ENCODE measurements at places on chromosomes 11 and 22.
A peak's percentile ranks its signal among the peaks of the same experiment; 100 is the strongest.

DNA sequence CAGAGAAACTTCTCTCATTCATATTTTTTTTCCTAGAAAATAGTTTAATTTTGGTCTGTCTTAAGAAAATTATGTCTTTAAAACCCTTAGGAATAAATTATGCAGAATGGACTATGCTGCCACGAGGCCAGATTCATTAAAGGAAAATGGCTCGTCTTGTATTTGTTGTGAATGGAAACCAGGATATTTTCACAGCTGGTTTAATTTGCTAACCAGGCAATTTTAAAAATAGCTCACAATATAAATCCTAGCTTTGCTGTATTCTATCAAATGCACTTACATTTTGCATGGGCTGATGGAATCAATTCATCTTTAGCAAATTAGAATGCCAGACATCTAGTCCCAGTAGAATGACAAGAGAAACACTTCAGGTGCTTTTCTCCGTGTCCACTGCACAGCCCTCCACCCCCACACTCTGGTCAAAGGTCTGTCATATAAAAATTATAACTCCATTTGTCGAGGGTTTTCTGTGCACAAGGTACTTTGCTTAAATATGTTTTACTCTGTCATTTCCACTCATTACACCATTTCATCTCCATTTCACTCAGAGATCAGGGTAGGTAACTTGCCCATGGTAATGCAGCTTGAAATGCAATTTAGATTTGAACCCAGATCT, 20.3 kb upstream of the TNRC6B start:
- DNase-seq = no peak

DNA sequence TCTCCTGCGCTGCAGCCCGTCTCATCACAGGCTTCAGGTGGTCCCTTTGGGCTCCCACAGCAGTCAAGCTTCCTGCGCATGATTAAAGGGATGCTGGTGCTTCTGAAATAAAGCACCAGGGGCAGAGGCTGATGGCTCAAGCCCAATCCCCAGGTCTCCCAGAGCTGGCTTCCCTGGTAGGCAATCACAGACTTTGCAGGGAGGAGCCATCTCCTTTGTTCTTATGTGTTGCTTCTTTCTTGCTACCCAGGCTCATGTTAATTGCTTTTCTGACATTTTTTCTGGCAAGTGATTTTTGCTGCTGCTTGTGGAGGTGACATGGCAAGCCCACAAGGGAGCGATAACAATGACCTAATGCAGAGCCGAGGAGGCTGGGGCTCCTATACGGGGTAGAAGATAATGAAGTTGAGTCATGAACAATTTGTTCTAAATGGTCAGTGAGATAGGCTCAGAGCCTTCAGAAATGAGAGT, 25.2 kb upstream of the PLET1 start:
- no peak for DNase-seq

GRCh38 chr11:67463680-67464410, 5.2 kb downstream of the TMEM134 start:
- no peak for DNase-seq

GRCh38 chr22:27952779-27953178, 33.7 kb upstream of the PITPNB start:
- DNase-seq = no peak

- no peak for DNase-seq
Observed at GRCh38 chr11:67293090-67293489, 4.0 kb downstream of the ANKRD13D start.

GRCh38 chr11:89529626-89530380, 38.6 kb upstream of the NOX4 start:
- DNase-seq = no peak

GRCh38 chr11:16776711-16777612, 38.5 kb downstream of the C11orf58 start:
- DNase-seq = no peak

DNA sequence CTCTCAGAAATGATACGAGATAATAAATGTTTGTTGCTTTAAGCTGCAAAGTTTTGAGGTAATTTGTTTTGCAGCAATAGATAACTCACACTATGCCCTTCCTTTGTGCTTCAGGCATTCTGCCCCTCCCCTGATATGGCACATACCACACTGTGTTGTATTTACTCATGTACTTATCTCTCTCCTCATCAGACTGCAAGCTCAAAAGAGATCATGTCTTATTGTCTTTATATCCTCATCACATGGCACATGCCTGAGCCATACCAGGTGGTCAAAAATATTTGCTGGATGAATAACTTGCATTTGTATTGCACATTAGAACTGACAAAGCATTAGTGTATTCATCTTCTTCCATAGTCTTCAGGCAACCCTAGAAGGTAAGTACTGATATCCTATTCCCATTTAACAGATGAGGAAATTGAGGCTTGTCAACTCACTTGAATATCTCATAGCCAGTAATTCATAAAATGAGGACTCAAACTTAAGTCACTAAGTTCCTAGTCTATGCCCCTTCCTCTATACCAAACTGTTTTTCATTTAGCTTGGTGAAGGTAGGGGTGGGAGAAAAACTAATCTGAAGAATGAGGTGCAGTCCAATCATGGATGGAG, 83.9 kb upstream of the EED start:
- no peak for DNase-seq

GRCh38 chr11:33258631-33259205, 1.5 kb downstream of the HIPK3 start:
- DNase-seq = peak; percentile 56

DNA sequence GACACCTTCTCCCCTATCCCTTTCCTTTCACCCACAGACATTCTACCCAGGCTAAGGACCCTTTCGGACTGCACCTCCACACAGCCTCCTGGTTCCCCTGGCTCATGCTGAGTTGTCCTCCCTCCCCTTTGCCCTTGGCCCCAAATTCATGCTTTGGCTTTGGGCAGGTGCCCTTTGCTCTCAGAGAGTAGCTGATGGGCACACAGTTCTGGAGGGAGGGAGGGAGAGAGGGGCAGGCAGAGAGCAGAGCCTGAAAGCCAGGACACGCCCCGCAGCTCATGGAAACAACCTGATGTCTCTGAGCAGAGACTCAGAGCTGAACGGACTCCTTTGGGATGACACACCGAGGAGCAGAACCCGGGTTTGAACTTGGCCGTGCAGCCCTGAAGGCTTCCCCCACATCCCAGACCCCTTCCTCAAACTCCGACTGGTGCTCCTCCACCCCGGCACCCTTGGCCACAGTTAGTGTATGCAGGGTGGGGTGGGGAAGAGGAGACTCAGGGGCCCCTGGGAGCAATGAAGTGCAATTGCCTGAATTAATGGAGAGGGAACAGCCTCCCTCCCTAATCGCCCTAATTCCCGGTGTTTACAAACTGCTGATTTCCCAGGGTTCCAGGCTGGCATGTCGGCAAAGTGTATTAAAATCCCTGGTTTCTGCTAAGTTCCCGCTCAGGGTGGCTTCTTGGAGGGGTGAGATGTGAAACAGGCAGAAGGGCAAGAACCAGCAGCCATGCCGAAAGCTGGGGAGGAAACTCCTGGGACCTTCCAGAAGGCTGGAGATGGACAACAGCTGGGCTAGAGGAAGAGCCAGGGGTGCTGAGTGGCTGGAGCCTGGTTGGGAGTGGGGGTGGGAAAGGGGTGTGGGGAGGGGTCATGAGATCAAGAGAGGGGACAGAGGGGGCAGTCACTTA, 71.2 kb upstream of the SHISAL1 start:
- DNase-seq = no peak

GRCh38 chr11:75565221-75565814, 3.3 kb downstream of the SERPINH1 start:
- DNase-seq = no peak

DNA sequence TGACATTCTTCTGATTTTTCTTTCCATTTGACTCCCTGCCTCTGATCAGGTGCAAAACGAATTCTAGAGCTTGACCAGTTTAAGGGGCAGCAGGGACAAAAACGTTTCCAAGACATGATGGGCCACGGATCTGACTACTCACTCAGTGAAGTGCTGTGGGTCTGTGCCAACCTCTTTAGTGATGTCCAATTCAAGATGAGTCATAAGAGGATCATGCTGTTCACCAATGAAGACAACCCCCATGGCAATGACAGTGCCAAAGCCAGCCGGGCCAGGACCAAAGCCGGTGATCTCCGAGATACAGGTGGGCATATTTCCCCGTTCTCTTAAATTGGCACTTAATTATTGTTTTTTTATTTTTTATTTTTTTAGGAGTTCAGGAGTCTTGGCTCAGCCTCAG, 15.4 kb downstream of the XRCC6 start:
- DNase-seq = no peak

GRCh38 chr11:65404638-65405339, 17.8 kb upstream of the NEAT1 start:
- DNase-seq = no peak

DNA sequence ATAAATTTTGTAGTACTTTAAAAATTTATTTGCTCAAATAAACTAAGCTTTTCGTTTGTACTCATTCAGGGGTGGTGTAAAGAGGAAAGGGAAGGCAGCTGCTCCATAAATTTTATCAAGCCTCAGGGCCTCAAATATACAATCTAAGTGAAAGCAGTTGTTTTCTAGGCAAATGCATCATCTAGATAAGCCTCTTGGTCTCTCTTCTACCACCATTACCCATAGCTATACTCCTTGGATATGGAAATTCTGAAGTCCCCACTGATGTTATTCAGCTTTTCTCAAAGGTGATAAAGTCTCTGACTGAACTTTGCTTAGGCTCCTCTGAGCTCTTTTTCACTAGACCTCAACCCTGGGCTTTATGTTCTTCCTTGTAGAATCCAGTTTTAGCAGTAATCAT, 1313.1 kb downstream of the JRKL start:
- no peak for DNase-seq

DNA sequence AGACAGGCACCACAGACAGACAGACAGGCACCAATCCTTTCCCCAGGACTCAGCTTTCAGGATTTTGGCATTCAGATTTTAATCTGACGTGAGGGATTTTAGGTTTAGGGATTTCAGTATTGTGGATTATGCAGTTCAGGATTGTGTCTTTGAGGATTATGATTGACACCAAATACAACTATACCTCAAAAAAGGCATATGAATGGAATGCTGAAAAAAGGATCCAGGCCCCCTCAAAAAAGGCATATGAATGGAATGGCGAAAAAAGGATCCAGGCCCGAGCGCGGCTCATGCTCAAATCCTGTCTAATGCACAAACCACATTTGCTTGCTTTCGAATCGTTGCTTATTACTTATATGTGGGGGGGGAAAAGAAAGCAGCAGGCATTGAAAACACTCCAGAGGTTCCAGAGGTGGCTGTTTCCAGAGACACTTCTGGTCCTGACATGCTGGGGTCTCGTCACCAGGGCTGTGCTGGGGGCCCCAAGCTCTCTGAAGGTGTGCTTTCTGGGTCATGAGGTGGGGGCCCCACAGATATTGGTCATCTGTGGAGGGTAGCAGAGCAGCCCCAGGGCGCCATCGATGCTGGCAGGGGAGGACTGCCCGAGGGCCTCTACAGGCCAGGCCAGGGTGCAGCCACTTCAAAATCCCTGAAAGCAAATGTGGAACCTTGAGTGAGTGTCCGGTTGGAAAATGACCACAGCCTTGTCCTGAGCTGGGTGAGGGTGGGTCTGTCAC, 16.8 kb upstream of the OSBPL5 start:
- no peak for DNase-seq

DNA sequence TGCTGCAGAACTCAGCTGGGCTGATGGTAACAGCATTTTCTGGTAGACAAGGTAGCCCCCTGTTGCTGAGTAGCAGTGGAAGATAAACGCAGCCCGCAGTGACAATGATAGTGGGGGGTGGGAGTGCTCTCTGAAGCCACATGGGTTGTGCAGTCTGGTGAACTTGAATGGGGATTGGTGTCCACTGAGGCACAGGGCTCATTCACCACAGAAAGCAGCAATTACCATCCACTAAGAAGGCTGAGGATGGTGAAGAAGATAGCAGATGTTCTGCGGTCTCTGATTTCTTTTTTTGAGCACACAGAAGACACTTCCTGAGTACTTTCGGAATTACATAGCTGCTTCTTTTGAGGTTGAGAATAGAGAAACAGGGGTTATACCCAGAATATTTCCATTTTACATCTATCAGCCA, 150.3 kb downstream of the LRRC4C start:
- DNase-seq = no peak

GRCh38 chr11:133677387-133677786, 145.1 kb upstream of the OPCML start:
- no peak for DNase-seq

DNA sequence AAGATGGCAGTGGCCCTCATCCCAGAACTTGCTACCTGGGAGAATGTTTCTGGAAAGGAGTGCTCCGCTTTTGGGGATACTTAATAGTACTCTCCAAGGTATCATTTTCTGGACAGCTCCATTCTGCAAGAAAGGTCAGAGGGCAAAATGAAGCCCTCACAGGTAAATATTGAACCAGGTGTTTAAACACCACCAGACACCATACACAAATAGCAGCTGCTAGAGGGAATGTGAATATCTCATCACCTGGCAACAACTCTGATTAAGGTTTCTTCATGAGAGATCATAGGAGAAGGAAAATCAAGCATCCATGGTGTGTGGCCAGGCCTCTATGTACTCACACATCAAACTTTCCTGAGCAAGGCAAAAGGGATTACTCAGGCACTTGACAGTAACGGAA, 226.1 kb upstream of the FAT3 start:
- DNase-seq = no peak

DNA sequence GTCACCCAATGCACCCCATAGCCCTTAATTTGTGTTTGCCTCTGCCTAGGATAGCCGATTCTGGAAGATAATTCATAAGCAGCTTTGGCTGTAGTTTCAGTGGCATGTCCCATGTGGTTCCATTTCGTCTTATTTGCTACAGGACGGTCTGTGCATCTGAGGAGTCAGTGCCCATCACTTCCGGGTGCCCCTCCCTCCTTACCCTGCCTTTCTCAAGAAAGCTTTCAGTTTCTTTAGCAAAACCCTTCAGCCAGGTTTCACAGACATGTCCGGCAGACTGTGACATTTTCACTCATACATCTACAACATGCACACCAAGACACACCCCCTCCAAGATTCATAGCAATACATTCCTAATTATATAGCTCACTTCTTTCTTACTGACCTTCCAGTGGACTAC, 14.3 kb downstream of the TP53AIP1 start:
- DNase-seq = no peak

DNA sequence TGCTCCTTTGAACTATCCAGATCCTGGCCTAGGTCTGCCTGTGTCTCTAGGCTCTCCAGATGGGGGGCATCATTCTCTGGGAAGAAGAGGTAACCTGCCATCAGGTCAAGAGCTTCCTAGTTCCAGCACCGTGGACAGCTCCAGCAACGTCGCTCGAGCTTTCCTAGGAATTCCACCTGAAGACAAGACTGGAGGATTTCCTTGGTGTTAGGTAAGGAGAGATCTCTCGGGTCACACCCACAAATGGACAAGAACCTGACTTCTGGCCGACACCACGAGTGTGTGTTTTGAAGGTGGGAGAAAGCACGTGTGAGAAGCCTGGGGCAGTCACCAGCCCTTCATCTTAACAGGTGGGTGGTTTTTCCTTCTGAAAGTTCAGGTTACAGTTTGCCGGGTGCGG, 1.2 kb downstream of the PRG3 start:
- no peak for DNase-seq

DNA sequence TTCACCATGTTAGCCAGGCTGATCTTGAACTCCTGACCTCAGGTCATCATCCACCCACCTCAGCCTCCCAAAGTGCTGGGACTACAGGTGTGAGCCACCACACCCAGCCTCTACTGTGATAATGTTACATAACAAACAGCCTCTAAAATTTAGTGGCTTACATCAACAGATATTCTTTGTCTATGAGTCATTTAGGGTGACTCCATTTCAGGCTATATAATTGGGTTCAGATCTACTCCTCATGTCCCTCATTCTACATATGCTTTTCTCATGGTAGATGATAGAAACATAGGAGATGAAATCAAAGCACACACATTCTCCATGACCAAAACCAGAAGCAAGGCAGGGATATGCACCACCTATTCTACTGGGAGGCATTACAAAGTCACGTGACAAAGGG, 72.7 kb downstream of the SIK2 start:
- no peak for DNase-seq

- peak; percentile 36 for DNase-seq
Observed at GRCh38 chr22:20885557-20886323, 26.9 kb downstream of the SNAP29 start.
